ENCODE measurements at places on chromosomes 2 and 18.
A peak's percentile ranks its signal among the peaks of the same experiment; 100 is the strongest.

- DNase-seq = no peak
These were observed 88.9 kb upstream of the RBBP8 start for GRCh38 chr18:22844190-22844589.

GRCh38 chr2:105450471-105450870 is 51.6 kb upstream of the FHL2 start:
- no peak for DNase-seq

DNA sequence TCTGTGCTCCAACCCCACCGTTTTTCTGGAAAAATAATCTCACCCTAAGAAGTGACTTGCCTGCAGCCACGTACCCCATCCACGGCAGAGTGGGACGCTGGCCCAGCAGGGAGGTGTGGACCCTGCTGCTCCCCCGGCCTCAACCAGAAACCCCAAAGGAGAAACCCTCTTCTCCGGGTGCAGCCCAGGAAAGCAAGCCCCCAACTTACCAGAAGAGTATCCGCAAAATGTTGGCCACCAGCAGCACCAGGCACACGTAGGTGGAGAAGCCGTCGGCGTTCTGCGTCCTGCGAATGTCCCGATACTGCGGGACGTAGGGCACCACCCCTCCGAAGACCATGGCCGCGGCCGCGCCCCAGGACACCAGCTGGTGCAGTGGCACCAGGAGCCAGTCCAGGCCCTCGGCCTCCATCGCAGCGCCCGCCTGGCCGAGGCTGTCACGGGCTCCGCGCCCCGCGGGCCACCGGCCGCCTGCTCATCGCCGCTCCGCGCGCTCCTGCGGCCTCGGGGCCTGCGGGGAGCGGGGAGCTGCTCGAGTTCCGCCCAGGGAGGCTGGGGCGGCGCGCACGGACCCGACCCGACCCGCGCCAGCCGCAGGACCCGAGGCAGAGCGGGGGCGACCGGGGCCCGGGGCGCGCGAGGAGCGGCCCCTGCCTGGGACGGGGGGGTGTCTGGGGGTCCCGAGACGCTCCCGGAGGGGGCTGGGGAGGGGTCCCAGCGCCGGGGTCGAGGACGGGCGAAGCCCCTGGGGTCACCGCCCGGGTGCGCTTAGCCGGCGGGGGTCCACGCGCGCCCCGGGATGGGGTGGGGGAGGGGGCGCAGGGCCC is 725 bp downstream of the SLC66A2 start:
- no peak for DNase-seq

DNA sequence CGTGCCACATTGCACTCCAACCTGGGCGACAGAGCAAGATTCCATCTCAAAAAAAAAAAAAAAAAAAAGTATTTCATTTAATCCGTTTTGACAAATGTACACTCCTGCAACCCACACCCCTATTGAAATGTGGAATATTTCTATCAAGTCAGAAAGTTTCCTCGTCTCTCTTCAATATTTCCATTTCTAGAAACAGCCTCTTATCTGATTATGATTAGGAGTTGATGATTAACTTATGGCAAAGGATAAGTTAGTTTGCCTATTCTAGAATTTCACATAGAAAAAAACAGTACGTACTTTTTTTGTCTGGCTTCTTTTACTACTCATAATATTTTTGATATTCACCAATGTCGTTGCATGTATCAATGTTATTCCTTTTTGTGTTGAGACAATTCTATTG is 107.1 kb upstream of the DNMT3A start:
- DNase-seq = no peak

DNA sequence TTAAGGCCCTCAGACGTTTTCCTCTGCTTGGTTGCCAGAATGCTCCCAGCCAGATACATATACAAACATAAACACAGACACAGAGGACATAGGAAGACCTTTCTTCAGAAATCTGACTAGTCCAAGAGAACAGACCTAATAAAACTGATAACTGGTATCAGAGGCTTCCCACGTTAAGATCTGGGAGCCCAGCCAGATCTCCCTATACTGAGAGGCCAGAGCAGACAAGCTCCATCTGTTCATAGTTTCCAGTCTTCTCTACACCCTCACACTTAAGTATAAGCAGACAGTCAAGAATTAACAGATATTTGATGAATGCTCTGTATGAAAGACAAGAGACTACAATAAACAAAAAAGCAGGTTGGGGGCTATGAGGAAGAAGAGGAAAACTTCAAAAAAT is 240.5 kb upstream of the CHAC2 start:
- DNase-seq = no peak

DNA sequence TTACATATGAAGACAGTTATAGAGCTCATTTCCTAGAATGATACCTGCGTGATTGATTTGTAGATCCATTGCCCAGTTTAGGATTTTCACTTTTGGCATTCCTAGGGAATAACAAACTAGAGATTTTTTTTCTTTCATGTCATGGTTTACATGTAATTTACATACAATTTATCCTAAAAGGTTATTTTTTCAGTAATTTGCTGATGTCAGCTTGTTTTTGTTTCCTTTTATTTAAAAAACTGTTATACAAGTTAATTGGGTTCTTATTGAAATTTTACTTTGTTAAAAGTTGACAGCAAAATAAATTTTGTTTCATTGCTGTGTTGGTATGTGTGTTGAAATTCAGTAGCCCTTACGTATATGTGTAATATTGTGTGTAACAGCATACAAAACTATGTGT is 23.4 kb downstream of the MTX2 start:
- no peak for DNase-seq

- no peak for DNase-seq
These were observed 179.6 kb downstream of the KLHL29 start for GRCh38 chr2:23564615-23564960.

DNA sequence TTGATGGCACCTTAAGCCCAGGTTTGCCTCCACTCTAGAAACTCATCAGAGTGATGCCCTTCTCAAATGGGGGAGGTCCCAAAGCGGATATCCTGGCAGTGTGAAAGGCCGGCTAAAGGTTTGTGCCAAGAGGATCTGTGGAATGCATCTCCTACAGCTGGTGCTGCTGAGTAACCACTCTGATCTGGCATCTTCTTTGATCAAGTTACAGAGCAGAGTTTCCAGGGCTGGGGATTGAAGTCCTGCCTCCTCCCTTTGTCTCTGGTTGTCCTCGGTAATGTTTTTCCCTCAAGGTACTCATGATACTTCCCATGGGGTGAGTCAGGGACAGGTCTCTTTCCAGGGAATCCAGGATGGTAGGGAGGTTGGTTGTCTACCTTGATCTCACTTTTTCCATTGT is 24.6 kb downstream of the PRKRA start:
- DNase-seq = no peak

DNA sequence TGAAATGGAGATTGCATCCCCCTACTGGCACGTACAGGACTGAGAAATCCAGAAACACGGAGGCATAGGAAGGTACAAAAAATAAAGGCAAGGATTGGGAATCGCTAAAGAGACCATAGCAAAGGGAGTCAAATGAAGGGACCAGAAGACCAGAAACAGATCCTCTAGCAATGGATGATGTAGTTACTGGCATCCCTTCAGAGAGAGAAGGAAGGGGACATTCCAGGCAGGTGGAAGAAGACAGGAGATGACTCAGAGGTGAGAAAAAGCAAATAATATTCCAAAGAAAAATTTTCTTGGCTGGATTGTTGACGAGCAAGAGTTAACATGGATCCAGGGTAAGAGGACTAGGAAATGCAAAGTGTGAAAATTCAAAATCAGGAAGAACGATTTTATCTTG is 78.4 kb upstream of the FZD7 start:
- no peak for DNase-seq

- DNase-seq = no peak
These were observed 57.4 kb upstream of the PCBP1 start for GRCh38 chr2:70029814-70030409.

- DNase-seq = no peak
These were observed 195.6 kb upstream of the POU3F3 start for GRCh38 chr2:104658144-104658835.

DNA sequence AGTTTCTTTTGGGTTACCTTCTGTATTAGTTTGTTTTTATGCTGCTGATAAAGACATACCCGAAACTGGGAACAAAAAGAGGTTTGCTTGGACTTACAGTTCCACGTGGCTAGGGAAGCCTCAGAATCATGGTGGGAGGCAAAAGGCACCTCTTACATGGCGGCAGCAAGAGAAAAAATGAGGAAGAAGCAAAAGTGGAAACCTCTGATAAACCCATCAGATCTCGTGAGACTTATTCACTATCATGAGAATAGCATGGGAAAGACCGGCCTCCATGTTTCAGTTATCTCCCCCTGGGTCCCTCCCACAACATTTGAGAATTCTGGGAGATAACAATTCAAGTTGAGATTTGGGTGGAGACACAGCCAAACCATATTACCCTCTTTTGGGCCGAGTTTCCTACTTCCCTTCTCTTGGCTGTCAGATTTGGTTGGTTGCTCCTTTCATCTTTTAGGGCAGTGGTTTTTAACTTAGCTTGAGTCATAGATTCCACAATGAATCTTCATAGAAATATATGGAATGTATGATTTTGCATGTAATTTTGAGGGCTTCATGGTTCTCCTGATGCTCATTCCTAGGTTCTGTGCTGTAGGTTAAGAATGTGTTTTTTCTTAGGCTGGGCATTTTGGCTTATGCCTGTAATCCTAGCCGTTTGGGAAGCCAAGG is 44.2 kb downstream of the CEP192 start:
- DNase-seq = no peak

DNA sequence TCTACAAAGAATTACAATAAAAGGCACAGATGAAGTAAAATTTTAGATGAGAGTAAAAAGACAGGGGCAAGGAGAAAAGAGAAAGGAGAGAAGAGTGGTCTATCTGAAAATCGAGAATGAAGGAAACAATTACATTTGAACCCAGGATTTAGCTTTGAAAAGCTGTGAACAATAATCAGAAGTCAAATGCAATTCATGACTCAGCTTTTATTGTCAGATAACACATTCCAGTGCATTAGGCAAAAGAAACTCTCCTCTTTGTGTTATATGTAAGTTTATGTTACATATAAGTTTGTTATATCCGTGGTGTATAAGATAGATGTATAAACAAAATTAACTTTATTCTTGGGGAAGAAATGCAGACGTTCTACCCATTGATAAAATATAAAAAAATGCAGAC is 284.5 kb downstream of the GBX2 start:
- DNase-seq = no peak

DNA sequence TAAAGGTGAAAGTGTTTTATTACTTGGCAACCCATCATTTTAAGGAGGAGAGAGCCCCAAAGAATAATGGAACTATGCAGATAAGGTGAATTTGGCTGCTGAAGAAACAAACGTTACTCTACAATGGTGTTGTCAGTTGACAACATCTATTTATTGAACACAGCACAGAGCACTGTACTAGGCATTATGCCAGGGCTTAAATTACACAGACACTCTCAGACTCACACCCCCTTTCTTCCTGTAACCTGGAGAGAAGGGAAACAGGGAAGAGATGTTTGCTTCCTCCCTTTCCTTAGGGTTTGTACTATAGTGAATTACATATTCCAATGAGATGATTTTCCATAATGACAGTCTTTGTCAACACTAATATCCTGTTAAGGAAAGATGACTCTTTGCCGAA is 94.0 kb upstream of the ATP5MC3 start:
- DNase-seq = no peak

GRCh38 chr2:121038891-121039616 is 245.9 kb downstream of the TFCP2L1 start:
- DNase-seq = no peak

DNA sequence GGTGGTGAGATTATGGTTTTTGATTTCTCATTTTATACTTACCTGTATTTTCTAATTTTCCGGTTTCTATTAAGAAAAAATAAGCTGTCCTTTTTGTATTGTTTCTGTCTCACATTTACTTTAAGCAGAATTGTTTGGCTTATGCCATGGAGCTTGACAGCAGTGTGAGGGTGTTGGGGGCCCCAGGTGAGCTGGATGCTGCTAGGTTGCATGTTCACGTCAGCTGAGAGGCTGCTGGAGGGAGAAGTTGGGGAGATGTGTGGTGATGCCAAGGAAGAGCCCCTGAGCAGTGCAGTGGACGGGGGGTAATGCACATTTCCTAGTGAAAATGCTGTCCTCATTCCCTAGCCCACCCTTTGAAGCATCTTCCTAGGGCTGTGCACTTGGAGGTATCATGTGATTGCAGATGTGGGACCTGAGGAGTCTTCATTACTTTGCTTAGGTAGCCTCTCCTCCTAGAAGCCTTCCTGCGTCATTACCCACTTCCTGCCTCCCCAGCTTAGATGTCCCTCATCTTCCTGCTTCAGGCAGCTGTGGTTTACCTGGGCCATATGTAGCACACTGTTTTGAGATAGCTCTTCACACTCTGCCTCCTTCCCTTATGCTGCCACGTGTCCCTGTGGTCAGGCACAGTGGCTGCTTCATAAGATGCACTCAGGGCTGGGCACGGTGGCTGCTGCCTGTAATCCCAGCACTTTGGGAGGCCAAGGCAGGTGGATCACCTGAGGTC is 16.2 kb downstream of the ATG16L1 start:
- peak; percentile 58 for DNase-seq

DNA sequence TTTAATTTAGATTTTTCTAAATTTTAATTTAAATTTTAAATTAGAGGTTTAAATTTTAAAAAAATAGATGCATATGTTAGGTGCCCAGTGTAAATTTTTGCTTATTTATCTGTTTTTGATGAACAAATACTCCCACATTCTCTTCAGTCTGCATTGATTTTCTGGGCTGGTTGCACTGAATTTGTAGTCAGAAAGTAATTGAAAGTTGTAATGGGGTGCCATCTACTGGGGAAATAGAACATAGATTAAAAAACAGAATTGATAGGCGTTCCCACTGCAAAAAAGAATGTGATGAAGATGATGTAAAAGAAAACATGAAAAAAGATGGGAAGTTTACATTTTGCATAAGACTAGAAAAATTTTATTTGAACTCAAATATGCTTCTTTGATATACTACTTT is 51.7 kb upstream of the CCDC85A start:
- DNase-seq = no peak

DNA sequence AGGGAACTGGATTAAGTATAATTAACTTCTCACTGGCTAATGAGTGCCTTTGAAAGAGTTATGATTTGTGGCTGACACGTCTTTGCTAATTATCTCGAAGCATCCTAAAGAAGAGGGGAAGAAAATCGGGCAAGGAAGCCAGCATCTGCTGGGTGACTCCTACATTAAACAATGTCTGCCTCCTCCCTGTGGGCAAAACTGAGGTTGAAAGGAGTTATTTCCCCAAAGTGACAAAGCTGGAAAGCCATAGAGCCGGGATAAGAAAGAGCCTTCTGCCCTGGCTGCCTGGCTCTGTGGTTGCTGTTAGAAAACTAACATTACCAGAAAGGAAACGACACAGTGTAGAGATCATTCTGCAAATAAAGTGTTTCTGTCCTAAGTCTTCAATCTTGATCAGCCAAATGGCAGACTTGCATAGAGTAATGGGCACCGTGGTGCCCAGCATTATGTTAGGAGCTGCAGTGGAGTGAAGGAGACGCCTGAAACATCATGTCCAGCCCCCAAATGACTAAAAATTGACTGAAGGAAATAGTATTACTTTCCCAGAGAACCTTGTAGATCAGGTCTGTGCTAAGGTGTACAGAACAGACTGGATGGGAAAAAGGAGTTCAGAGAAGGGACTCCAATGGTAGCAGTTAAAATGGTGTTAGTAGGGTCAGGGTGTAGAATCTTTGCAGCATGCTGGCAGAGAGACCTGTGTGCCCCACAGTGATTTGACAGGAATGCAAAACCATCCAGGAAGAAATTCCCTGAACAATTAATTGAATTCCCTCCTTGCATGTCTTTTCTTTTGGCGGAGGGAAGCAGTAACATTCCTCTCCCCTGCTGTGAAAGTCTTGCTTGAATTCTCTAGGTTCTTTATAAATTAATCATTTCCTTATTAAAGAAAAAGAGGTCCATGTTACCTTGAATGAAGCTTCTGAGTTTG is 44.4 kb downstream of the ALPK2 start:
- DNase-seq = no peak

- DNase-seq = no peak
These were observed 15.4 kb downstream of the PDK1 start for GRCh38 chr2:172571245-172571644.

Measured in stimulated activated CD4-positive, alpha-beta T cell treated with anti-CD3 and anti-CD28 coated beads, Interleukin-1b, Interleukin-23, amount 100 ng/mL, for 1 hour (primary cell).